Spleen (tissue), 13 donors: ENCODE measurements at places on chromosomes 2 and 18. TPM values are rescaled to one million over a fixed set of nuclear protein-coding genes. Genes with fewer than 3 reads are reported as not detected.

The GALNT3 gene
- total RNA-seq, result 33.5 TPM

The TRIM43 gene
- not detected for total RNA-seq

The NEURL3 gene
- total RNA-seq, result 0.32 TPM

The D2HGDH gene
- total RNA-seq, result 25.3 TPM

The WBP1 gene
- total RNA-seq, result 58.5 TPM

The ZNF2 gene
- 4.9 TPM for total RNA-seq

The LRRTM4 gene
- total RNA-seq, result not detected

The MPP4 gene
- 1.5 TPM for total RNA-seq

The DUSP11 gene
- total RNA-seq, result 44.7 TPM

The KCNG2 gene
- total RNA-seq, result 0.88 TPM

The CIAO1 gene
- 117 TPM for total RNA-seq

The HOXD9 gene
- total RNA-seq, result 3.6 TPM

The MARCO gene
- 155 TPM for total RNA-seq

The WDR54 gene
- total RNA-seq, result 20.1 TPM

The NFU1 gene
- 32.0 TPM for total RNA-seq

The VIT gene
- not detected for total RNA-seq

The SRD5A2 gene
- not detected for total RNA-seq

The PSMA8 gene
- not detected for total RNA-seq

The TMEM127 gene
- 61.1 TPM for total RNA-seq
